Activated naive CD8-positive, alpha-beta T cell treated with anti-CD3 and anti-CD28 coated beads, Interleukin-2, amount 50 U/mL, for 24 hours (primary cell): ENCODE measurements at places on chromosomes 12 and 14.

DNA sequence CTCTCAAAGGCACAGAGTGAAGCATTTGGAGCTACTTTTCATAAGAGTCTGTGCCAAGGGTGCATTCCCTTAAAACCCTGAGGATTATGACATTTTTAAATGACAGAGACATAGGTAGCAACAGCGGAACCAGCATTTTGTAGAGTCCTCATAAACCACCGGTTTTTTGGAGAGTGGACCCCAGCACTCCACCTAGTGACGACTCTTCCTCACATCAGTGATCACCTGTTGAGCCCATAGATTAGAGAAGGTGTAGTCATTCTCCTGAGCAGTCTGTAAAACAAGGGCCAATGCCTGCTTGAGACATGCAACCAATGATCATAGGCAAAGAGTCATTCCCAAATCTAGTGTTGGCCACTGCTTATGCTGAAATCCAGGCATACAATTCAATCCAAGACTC lies 399.1 kb downstream of the GXYLT1 start:
- DNase-seq: no peak

DNA sequence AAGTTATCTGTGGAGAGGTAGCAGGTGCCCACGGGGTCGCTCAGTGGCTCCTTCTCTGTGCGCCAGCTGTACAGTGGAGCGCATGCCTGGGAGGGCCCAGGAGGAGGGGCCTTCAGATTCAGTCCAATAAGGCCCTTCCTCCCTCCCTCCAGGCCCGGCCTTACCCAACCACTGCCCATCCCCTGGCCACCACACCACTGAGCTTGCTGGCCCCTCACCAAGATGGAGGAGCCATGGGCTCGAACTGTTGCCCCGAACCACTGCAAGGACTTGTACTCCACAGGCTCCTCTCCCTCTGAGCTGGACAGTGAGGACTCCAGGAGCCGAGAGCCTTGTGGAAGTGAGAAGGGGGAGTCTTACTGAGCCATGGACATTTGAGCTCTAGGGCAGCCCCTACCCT lies 9.8 kb downstream of the ITGA5 start:
- DNase-seq: no peak

- peak; percentile 29 for DNase-seq
Observed at GRCh38 chr14:74583689-74584434, 28.2 kb downstream of the LTBP2 start.

DNA sequence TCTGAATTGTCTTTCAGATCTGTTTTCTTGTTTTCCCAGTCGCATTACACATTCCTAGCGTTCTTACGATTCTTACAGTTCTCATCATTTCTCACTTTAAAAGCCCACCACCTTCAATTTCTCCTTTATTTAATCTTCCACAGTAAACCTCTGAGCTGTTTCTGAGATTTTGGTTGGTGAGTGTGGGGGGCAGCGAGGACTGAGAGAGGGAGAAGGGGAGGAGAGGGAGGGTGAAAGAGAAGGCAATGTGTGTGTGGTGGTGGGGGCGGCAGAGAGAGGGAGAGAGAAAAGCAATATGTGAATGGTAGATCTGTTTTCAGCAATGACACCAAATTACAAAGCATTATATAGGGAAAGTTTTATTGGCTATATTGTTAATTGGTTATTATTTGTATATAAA lies 282.6 kb downstream of the SOX5 start:
- no peak for DNase-seq

DNA sequence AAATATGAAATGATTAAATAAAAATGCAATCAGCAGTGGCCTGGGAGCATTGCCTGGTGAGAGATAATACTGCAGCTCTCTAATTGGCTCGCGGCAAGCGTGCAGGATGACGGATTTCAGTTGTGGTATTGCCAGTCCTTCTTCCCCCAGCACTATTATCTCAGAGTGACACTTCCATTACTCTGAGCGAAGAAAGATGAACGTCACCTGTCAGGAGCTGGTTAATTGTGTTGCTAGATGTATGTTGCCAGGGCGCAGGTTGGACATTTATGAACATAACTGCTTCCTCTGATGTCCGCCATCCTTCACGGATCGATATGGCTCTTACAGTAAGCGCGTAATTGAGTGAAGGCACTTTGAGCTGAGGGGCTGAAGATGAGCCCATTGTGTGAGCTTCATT lies 374.9 kb downstream of the PDZRN4 start:
- DNase-seq: no peak

DNA sequence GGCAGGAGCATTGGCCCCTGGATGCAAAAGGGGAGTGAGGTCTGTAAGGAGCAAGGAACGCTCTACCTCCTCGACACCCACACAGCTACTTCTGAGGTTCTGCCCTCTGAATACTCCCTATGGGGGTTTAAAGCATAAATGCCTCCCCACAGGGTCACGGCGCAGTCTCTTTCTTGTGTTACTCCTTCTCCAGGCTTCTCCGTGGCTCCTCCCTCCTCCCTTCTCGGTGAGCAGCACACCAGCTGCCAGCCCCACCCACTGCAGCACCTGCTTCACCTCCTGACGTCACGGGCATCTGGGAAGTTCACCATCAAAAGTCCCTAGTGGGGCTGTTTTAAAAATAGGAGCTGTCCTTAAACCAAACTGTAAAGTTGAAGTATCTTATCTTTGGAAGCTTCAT lies 67.3 kb downstream of the SPTB start:
- DNase-seq: peak; percentile 19

DNA sequence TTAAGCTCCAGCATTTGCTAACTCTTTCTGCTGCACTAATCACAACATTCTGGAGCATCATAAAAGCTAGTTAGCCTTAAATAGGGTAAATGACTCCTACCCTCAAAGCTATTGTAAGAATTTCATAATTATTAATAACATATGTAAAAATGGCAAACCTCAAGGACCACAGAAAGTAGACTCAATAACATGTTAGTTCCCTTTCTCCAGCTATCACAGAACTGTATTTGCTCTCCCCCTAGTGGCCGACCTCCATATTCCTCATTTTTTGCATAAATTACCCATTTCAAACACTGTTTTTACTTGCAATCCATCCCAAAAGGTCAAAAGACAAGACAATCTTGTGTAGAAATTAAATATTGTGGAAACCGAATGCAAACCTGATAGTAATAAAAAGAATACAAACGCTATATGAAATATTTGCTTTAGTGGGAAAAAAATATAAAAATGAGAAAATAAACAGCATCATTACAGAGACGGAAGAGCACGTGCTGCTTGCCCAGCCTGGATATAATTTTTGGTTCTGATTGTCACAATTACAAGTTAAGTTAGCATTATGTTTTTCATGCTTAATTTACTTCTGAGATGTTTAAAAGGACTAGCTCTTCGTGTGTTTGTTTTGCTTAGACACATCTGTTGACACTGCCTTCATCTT lies 97.9 kb downstream of the RERGL start:
- DNase-seq: peak; percentile 14

- DNase-seq: no peak
Observed at GRCh38 chr12:60176891-60177290, 581.1 kb downstream of the SLC16A7 start.

- DNase-seq: no peak
Observed at GRCh38 chr12:69459477-69459876, 10.7 kb upstream of the FRS2 start.

DNA sequence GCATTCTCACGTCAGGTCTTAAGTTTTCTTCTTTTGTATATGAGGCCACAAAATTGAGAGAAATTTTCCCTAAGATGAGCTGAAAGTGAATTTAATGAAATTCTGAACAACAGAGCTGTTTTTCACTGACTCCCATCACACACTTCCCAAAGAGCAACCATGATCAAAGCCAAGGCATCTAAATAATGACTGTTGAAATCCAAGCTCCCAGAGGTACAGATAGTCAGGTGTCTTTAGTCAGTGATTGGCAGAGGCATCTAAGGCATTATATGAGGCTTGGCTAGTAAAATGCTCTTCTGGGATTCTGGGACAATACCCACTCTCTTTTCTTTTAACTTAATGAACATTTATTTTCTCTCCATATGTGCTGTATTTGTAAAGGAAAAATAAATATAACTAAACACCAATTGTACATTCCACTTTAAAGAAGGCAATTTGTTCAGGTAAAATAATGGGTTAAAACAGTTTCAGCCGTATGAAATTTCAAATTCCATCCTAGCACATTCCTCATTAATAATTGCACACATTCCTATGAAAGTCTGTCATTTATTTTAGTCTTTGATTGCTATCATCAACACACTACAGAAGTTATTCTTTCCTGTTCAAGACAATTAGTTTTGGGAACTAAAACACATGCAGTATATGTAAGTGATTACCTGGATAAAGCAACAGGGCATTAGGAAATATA lies 871 bp upstream of the SSTR1 start:
- DNase-seq: no peak

DNA sequence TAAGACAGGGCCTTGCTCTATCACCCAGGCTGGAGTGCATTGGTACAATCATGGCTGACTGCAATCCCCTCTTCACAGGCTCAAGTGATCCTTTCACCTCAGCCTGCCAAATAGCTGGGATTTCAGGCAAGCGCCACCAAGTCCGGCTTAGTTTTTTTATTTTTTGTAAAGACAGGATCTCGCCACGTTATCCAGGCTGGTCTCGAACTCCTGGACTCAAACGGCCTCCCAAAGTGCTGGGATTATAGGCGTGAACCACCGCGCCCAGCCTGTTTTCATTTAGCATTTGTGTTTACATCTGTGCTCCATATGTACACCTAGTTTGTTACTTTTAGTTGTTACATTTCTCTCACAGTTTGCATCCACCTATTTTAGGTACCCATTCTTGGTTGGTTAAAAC lies 32.5 kb upstream of the LIMA1 start:
- no peak for DNase-seq

- no peak for DNase-seq
Observed at GRCh38 chr12:72094490-72094889, 155.8 kb downstream of the TPH2 start.

DNA sequence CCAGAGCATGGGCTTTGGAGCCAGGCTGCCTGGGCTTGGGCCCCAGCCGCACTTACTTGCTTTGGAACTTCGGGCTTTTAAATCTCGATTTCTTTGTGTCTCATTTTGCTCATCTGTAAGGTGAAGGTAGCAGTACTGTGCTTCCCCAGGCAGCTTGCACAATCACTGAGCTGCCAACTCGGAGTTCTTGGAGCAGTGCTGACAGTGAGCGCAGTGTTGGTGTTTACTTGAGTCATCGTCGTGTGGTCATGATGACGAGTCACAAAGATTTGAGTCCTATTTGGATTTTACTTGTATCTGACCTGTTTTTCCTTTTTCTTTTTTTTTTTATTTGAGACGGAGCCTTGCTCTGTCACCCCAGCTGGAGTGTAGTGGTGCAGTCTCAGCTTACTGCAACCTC lies 31.3 kb upstream of the ATF1 start:
- DNase-seq: no peak

GRCh38 chr14:59190372-59190771 lies 1.9 kb downstream of the DAAM1 start:
- no peak for DNase-seq

GRCh38 chr12:90922145-90922627 lies 32.8 kb downstream of the CCER1 start:
- DNase-seq: no peak

GRCh38 chr12:129312048-129312447 lies 458.8 kb downstream of the GLT1D1 start:
- no peak for DNase-seq

GRCh38 chr12:1760566-1761382 lies 59.6 kb upstream of the LRTM2 start:
- DNase-seq: no peak

GRCh38 chr12:121590476-121591143 lies 9.8 kb upstream of the KDM2B start:
- DNase-seq: peak; percentile 71

DNA sequence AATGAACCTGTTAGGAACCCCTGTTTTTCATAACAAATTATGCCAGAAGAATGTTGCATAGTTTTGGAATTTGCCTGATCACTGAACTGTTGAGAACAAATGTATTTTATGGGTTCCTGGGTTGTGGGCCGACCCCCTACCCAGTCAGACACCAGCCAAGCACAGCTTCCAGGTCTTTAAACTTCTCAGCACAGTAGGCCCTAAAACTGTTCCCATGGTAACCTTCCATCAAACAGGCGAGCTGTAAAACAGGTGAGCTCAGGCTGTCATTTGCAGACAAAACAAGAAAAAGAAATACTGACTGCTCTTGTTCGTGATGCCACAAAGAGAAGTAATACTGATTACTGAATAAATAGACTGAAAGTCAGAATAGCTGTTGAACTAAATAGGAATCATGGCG lies 147.0 kb downstream of the PTPRO start:
- DNase-seq: no peak

DNA sequence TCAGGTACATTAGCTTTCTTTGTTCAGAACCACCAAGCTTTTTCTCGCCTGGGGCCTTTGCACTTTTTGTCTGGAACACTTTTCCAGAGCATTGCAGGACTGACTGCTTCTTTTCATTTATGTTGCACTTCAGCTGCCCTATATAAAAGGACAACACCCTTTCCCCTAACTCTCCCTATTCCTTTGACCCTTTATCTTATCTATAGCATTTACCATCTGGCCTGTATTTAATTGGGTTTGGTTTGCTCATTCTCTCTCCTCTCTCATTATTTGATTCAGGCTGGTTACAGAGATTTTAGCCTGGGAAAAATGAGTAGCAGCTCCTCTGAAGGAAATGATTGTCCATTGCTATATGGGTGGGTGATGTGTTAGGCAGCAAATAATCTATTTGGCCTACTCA lies 165.4 kb downstream of the KICS2 start:
- no peak for DNase-seq

- no peak for DNase-seq
Observed at GRCh38 chr14:74765721-74766120, 2.6 kb downstream of the YLPM1 start.

DNA sequence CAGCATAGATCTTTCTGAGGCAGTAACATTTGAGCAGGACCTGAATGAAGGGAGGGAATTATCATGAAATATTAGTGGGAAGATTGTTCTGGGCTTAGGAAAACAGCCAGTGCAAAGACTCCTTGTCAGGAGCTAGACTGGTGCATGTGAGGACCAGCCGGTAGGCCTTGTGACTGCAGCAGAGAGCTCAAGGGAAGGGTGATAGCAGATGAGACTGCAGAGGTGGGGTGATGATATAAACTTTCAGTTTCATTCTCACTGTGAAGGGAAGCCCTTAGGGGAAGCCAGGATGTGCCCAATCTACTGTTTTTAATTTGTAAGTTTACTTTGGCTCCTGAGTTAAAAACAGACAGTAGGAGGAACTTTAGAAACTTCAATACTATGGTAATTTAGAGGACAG lies 12.4 kb downstream of the IL22 start:
- DNase-seq: peak; percentile 40

- DNase-seq: peak; percentile 7
Observed at GRCh38 chr12:120399531-120399930, 30.6 kb upstream of the MSI1 start.
